H9 (cell line): ENCODE measurements at places on chromosomes 11 and 22. TPM values are rescaled to one million over a fixed set of nuclear protein-coding genes. Genes with fewer than 3 reads are reported as not detected.

The KLHDC7B gene
- not detected in 2 replicates for total RNA-seq

The OR5P2 gene
- not detected in 2 replicates for total RNA-seq

The ANKK1 gene
- 0.11 and 0.20 TPM in 2 replicates for total RNA-seq

The RFPL2 gene
- not detected in 2 replicates for total RNA-seq

The MPEG1 gene
- not detected in 2 replicates for total RNA-seq

The KDM4D gene
- total RNA-seq, result 1.4 and 1.9 TPM in 2 replicates

The CDKN1C gene
- 15.4 and 17.8 TPM in 2 replicates for total RNA-seq

The DNAL4 gene
- 8.3 and 8.9 TPM in 2 replicates for total RNA-seq

The GDPD4 gene
- not detected in 2 replicates for total RNA-seq

The KCNQ1 gene
- 2.2 and 2.3 TPM in 2 replicates for total RNA-seq

The OR8D4 gene
- total RNA-seq, result not detected in 2 replicates

- H3K27ac ChIP-seq, result no peak overlapping the region
- no peaks in the 10 kb centered on the region for H3K36me3 ChIP-seq
- no peak for DNase-seq
- peaks cover 2% of the 10 kb centered on the region; the same call in 1 of the 2 replicates for H3K4me1 ChIP-seq
These were observed 17.8 kb downstream of the PRR5 start for GRCh38 chr22:44719586-44720368.

DNA sequence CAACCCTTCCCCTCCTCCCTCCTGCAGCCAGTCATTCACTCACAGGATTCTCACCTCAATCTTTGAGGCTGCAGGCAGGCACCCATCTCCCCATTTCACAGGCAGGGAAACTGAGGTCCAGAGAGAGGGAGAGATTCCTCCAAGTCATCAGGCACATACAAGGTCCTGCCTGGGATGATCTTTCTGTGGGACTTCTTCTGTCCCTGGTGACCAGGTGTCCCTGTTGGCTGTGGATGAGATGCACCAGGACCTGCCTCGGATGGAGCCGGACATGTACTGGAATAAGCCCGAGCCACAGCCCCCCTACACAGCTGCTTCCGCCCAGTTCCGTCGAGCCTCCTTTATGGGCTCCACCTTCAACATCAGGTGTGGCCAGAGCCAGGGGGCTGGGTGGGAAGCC, 7.8 kb downstream of the FTH1 start:
- H3K4me3 ChIP-seq, result no peak overlapping the region
- no peaks in the 10 kb centered on the region for H3K27me3 ChIP-seq
- H3K27ac ChIP-seq, result no peak overlapping the region
- DNase-seq, result no peak

DNA sequence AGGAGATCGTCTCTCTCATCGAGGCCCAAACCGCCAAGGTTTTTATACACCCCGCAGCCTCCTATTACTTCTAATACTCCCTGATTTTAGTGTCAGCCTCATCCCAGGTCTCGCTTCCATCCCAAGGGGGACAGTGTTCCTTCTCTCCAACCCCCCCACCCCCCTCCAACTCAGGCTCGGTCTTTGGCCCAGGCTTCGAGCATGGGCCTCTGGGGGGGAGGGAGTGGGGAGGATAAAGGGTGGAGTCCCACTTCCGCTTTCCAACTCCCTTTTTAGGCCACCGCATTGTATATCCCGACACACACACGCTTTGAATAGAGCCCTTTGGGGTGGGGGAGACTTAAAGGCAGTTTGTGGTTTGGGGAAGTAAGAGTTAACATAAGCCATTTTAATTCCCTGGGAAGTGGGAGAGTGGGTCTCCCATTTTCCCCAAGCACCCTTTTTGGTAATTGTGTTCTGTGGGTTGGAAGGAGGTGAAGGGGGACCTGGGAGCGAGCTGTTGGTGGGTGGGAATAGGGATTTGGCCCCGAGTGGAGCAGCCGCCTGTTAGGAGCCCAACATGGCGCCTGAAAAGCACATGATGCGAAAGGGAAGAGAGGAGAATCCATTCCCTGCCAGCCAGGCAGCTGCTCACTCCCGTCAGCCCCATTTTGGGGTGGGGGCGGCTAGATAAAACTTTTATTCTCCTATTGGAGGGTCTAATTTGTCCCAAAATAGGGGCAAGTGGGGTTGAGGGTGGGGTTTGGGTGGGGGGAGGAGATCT, 844 bp downstream of the PCF11 start:
- peaks cover 23% of the 10 kb centered on the region for H3K36me3 ChIP-seq
- H3K4me1 ChIP-seq, result peaks cover 2% of the 10 kb centered on the region; the same call in 1 of the 2 replicates
- DNase-seq, result peak; percentile 51
- peak overlapping the region; percentile 100 for H3K4me3 ChIP-seq
- H3K27ac ChIP-seq, result peak overlapping the region; percentile 15

DNA sequence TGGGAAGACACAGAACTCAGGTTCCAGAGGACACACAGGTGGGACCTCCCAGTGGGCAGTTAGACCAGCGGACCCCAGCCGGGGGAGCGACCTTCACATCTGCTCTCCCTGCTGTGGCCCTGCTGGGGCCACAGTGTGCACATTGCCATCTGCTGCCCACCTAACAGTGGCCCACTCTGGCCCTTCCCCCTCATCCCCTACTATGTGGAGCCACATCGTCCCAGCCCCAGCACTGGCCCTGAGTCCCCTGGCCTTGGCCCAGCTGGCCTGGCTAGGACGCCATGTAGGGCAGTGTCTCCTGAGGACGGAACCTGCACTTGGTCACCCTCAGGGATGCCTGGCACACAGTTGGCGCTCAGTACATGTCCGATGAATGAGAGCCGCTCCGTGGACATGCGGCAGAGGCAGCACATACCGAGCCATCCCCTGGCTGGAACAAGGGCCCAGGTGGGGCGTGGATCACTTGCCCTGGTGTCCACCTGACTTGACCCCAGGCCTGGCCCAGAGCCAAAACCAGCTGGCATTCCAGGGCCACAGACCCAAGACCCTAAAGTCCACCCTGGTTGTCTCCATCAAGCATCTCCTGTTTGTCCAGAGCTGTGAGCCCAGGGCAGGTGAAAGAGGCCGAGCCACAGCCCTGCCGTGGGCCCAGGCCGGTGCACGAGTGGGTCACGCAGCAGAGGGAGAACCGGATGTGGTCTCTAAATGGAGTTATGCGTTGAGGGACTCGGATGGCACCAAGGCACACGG, 93.1 kb upstream of the FGF3 start:
- H3K27me3 ChIP-seq, result no peaks in the 10 kb centered on the region; the same call in 1 of the 2 replicates
- H3K27ac ChIP-seq, result no peak overlapping the region
- no peaks in the 10 kb centered on the region; the same call in 1 of the 2 replicates for H3K4me1 ChIP-seq
- no peaks in the 10 kb centered on the region for H3K36me3 ChIP-seq
- DNase-seq, result peak; percentile 24

DNA sequence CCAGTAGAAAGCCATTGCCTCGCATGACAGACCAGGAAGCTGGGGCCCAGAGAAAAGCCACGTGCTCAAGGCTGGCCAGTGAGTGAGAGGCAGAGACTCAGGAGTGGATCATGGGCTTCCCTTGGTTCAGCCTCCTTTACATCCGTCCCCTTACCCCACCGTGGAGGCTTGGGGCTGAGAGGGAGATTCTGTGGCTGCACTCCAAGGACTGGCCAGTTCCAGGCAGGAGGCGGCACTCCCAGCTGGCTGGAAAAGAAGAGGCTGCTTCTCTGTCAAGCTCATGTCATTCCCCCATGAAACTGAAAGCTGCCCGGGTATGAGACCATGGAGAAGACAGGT, 6.6 kb upstream of the ASCL2 start:
- 0 out of 2 replicates have a peak, but pooled peaks cover 3% of the 10 kb centered on the region for H3K36me3 ChIP-seq
- no peaks in the 10 kb centered on the region; the same call in 1 of the 2 replicates for H3K4me1 ChIP-seq
- H3K4me3 ChIP-seq, result no peak overlapping the region
- H3K27me3 ChIP-seq, result peaks cover 5% of the 10 kb centered on the region; the same call in 1 of the 2 replicates

- H3K4me3 ChIP-seq, result no peak overlapping the region
- H3K4me1 ChIP-seq, result no peaks in the 10 kb centered on the region
- peaks cover 30% of the 10 kb centered on the region for H3K36me3 ChIP-seq
- no peak for DNase-seq
These were observed 7.2 kb downstream of the DKK3 start for GRCh38 chr11:12001186-12001585.

GRCh38 chr11:68688881-68689280, 4.5 kb downstream of the GAL start:
- no peak overlapping the region for H3K4me3 ChIP-seq
- H3K27me3 ChIP-seq, result peaks cover 12% of the 10 kb centered on the region; the same call in 1 of the 2 replicates
- peaks cover 32% of the 10 kb centered on the region for H3K36me3 ChIP-seq
- H3K27ac ChIP-seq, result no peak overlapping the region
- DNase-seq, result peak; percentile 24

GRCh38 chr11:46868912-46869311, 22.8 kb upstream of the CKAP5 start:
- DNase-seq, result no peak
- H3K27me3 ChIP-seq, result no peaks in the 10 kb centered on the region
- H3K27ac ChIP-seq, result no peak overlapping the region
- peaks cover 40% of the 10 kb centered on the region for H3K36me3 ChIP-seq
- H3K4me3 ChIP-seq, result no peak overlapping the region
- no peaks in the 10 kb centered on the region for H3K4me1 ChIP-seq

- DNase-seq, result no peak
- H3K27me3 ChIP-seq, result no peaks in the 10 kb centered on the region
- H3K4me1 ChIP-seq, result no peaks in the 10 kb centered on the region
- H3K36me3 ChIP-seq, result peaks cover 2% of the 10 kb centered on the region; the same call in 1 of the 3 replicates
These were observed 287.9 kb downstream of the SWAP70 start for GRCh38 chr11:9951807-9952206.

- no peaks in the 10 kb centered on the region for H3K27me3 ChIP-seq
- H3K4me3 ChIP-seq, result no peak overlapping the region
- no peaks in the 10 kb centered on the region for H3K4me1 ChIP-seq
- H3K36me3 ChIP-seq, result no peaks in the 10 kb centered on the region
These were observed 32.1 kb upstream of the TPBGL start for GRCh38 chr11:75208446-75208845.

- no peaks in the 10 kb centered on the region for H3K36me3 ChIP-seq
- H3K27ac ChIP-seq, result no peak overlapping the region
- no peak overlapping the region for H3K4me3 ChIP-seq
- no peaks in the 10 kb centered on the region for H3K4me1 ChIP-seq
- H3K27me3 ChIP-seq, result no peaks in the 10 kb centered on the region
- no peak for DNase-seq
These were observed 2082.7 kb upstream of the RAG2 start for GRCh38 chr11:38680746-38681145.

GRCh38 chr11:24890426-24890825, 393.6 kb downstream of the LUZP2 start:
- no peaks in the 10 kb centered on the region for H3K4me1 ChIP-seq
- no peak for DNase-seq
- no peak overlapping the region for H3K4me3 ChIP-seq
- no peaks in the 10 kb centered on the region for H3K27me3 ChIP-seq
- no peak overlapping the region for H3K27ac ChIP-seq

- H3K4me3 ChIP-seq, result no peak overlapping the region
- H3K27ac ChIP-seq, result no peak overlapping the region
- H3K36me3 ChIP-seq, result no peaks in the 10 kb centered on the region
- no peaks in the 10 kb centered on the region for H3K27me3 ChIP-seq
- H3K4me1 ChIP-seq, result no peaks in the 10 kb centered on the region
These were observed 4.8 kb upstream of the NUP98 start for GRCh38 chr11:3802011-3802790.

- DNase-seq, result no peak
- H3K4me3 ChIP-seq, result no peak overlapping the region
- H3K36me3 ChIP-seq, result peaks cover 6% of the 10 kb centered on the region
These were observed 79.5 kb downstream of the GAB2 start for GRCh38 chr11:78338138-78338537.

DNA sequence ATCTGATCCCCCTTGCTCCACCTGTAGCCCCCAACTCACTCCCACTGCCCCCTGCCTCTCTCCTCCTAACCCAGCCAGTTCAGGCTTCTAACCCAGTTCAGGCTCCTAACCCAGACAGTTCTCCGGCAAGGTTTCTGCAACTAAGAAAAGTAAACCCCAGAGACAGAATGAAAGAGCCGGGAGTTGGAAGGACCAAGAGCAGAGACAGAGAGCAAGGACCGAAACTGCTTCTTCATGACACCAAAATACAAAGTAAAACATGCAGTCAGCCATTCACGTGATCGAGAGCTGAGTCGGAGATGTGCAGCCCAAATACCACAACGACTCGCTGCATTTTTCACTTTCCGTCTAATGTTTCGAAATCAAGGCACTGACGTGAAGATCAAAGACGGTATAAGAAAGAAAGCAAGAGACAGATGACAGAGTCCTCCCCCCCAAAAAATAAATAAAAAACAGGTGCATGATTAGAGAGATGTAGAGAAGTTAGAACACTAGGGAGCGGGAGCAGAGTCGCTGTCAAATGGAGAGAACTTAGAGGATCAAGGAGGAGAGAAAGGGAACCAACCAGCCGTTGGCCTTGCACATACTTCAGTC, 884 bp downstream of the IL10RA start:
- no peaks in the 10 kb centered on the region for H3K36me3 ChIP-seq
- peak overlapping the region; percentile 55; the same call in 1 of the 2 replicates for H3K4me3 ChIP-seq
- H3K4me1 ChIP-seq, result no peaks in the 10 kb centered on the region
- H3K27ac ChIP-seq, result no peak overlapping the region
- peaks cover 14% of the 10 kb centered on the region; the same call in 1 of the 2 replicates for H3K27me3 ChIP-seq

- no peak for DNase-seq
- H3K4me3 ChIP-seq, result no peak overlapping the region
- H3K27me3 ChIP-seq, result no peaks in the 10 kb centered on the region
- H3K36me3 ChIP-seq, result no peaks in the 10 kb centered on the region
These were observed 522.9 kb downstream of the NTM start for GRCh38 chr11:131893103-131893890.

GRCh38 chr22:24595228-24595627, 2.4 kb upstream of the LRRC75B start:
- H3K4me3 ChIP-seq, result no peak overlapping the region
- no peaks in the 10 kb centered on the region for H3K27me3 ChIP-seq
- no peak overlapping the region for H3K27ac ChIP-seq
- no peaks in the 10 kb centered on the region for H3K4me1 ChIP-seq
- no peak for DNase-seq

- H3K27me3 ChIP-seq, result no peaks in the 10 kb centered on the region; the same call in 1 of the 2 replicates
- no peak overlapping the region for H3K27ac ChIP-seq
- no peak for DNase-seq
- H3K4me1 ChIP-seq, result no peaks in the 10 kb centered on the region
- H3K36me3 ChIP-seq, result no peaks in the 10 kb centered on the region
- no peak overlapping the region for H3K4me3 ChIP-seq
These were observed 197.0 kb upstream of the CADM1 start for GRCh38 chr11:115700981-115701875.

DNA sequence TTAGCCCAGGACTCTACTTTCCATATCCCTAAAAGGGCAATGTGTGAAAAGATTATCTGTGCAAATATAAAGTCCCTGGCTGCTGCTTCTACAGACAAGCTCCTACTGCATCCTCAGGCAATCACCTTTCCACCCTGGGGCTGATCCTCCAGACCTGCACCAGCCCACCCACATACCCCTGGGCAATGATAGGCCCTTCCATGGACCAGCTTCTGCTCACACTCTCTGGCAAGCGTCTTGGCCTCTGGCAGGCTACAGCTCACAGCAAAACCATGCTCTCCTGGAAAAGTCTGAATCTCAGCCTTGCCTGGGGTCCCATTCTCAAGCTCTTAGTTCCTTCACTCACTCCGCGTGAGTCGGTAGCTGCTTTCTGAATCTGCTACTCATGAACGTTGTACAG, 69.5 kb downstream of the IGLL5 start:
- no peaks in the 10 kb centered on the region; the same call in 1 of the 2 replicates for H3K27me3 ChIP-seq
- no peak for DNase-seq
- peaks cover 4% of the 10 kb centered on the region; the same call in 1 of the 2 replicates for H3K36me3 ChIP-seq
- H3K4me3 ChIP-seq, result no peak overlapping the region

GRCh38 chr22:37639070-37639760, at the start of gene SH3BP1:
SH3BP1 (plus strand) TSS chr22:37639669; CDS start chr22:37639788, 119 bp downstream.
- peaks cover 5% of the 10 kb centered on the region for H3K36me3 ChIP-seq
- H3K27me3 ChIP-seq, result no peaks in the 10 kb centered on the region
- peaks cover 4% of the 10 kb centered on the region; the same call in 1 of the 2 replicates for H3K4me1 ChIP-seq
- H3K4me3 ChIP-seq, result peak within 1 kb of the TSS; percentile 91
- DNase-seq, result peak; percentile 88
